ENCODE measurements at places on chromosomes 6 and 20.

- DNase-seq, result no peak
Measured at GRCh38 chr6:108576709-108577108, 16.0 kb downstream of the FOXO3 start.

DNA sequence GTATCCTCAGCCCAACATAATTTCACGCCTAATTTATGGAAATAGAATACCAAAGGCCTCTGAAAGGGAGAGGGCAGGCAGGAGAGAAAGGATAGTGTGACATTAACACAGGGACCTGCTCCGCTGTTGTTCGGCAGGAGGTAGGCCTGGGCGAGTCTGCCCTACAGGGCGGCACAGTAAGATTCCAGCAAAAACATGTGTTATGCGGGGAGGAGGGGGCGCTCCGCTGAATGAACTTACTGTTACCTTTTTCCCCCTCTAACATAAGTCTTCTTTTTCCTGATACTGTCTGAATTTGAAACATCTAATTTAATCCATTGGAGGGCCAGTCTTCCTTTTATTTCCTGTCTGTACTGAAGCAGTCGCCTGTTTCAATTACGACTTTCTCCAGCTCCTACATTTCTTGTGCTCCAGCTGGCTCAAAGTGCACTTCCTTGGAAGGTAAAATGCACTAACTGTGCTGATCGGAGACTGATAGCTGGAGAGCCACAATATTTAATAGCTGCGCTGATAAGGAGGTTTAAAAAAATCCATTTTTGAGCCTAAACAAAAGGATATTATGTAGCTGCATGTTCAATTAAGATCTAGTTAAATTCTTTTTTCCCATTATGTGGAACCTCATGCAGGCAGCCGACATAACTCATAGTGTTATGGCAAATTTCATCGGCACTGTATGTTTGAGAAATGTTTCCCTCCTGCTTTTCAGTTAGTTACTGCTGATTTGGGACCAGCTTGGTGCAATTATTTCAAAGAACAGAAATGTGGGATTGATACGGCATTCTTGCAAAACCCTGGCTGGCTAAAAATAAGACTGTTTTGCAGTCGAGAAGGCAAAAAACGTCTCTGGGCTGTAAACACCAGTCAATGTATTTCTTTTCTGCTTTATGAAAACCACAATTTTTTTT, 193.0 kb downstream of the FOXC1 start:
- DNase-seq, result no peak

- no peak for DNase-seq
Measured at GRCh38 chr20:57996936-57997890, 231.2 kb downstream of the ANKRD60 start.

GRCh38 chr20:50746138-50746940, 15.0 kb downstream of the PARD6B start:
- no peak for DNase-seq

- DNase-seq, result no peak
Measured at GRCh38 chr20:36252511-36252910, 16.2 kb downstream of the AAR2 start.

Measured in activated CD8-positive, alpha-beta memory T cell treated with anti-CD3 and anti-CD28 coated beads for 1 hour (primary cell).